ENCODE measurements at places on chromosomes 5 and 9. TPM values are rescaled to one million over a fixed set of nuclear protein-coding genes. Genes with fewer than 3 reads are reported as not detected.

Gene OR1J1
- not detected for total RNA-seq

Gene SAXO1
- total RNA-seq = under 0.01 TPM

Gene PTGR1
- total RNA-seq = 10.6 TPM

Gene PCDHA13
- total RNA-seq = 24.3 TPM

Gene ZNF658
- total RNA-seq = 16.5 TPM

Gene FLT4
- 2.0 TPM for total RNA-seq

Gene POLR3G
- total RNA-seq = 2.5 TPM

Gene GABRG2
- total RNA-seq = 26.1 TPM

Gene TICAM2
- 0.49 TPM for total RNA-seq

Gene PCDHA9
- 12.3 TPM for total RNA-seq

Gene RANBP6
- 50.2 TPM for total RNA-seq

Gene FCN1
- 0.98 TPM for total RNA-seq

Gene GGTA1
- 1.7 TPM for total RNA-seq

Gene PDCD1LG2
- total RNA-seq = 0.25 TPM

Gene SLC27A4
- total RNA-seq = 17.0 TPM

Gene TAF1L
- total RNA-seq = 0.25 TPM

Gene IFNA4
- total RNA-seq = not detected

Gene SHB
- 11.3 TPM for total RNA-seq

Gene C9orf152
- total RNA-seq = not detected

Gene EFCAB9
- not detected for total RNA-seq

Gene ORM2
- not detected for total RNA-seq

Data from temporal lobe (tissue), 4 donors.